Left ventricle myocardium inferior (tissue), 1 donor: ENCODE measurements at places on chromosomes 4 and X. TPM values are rescaled to one million over a fixed set of nuclear protein-coding genes. Genes with fewer than 3 reads are reported as not detected.

Gene HPGDS
- total RNA-seq = 2.3 TPM

Gene RASGEF1B
- total RNA-seq = 4.3 TPM

Gene CD99
- total RNA-seq = 306 TPM

Gene FSTL5
- total RNA-seq = not detected

Gene CACNA1F
- 0.08 TPM for total RNA-seq

Gene KCND1
- 0.30 TPM for total RNA-seq

DNA sequence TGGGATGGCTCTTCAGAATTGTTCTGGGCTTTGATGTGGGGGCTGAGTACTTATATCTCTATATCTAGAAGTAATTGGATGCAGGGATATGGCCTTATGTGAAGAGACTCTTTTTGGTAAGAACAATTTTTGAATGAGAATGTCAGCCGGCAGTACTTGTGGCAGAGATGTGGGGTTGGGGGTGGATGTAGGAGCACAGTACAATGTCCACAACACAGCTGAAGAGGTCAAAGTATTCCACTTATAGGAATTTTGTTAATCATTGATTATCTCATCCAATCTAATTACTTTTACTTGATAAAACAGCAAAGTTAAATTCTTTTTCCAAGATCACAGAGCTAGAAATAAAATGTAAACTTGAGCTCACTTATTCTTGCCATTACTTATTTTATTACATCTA is 391.4 kb downstream of the TEX13C start:
- no peaks in the 10 kb centered on the region for H3K4me1 ChIP-seq
- no peak overlapping the region for H3K4me3 ChIP-seq
- no peaks in the 10 kb centered on the region for H3K27me3 ChIP-seq
- DNase-seq = no peak
- no peaks in the 10 kb centered on the region for H3K36me3 ChIP-seq

- no peak overlapping the region for H3K27ac ChIP-seq
- H3K4me1 ChIP-seq = peaks cover 9% of the 10 kb centered on the region
- no peak overlapping the region for H3K4me3 ChIP-seq
- no peak for DNase-seq
- H3K36me3 ChIP-seq = no peaks in the 10 kb centered on the region
Observed at GRCh38 chr4:121788896-121789295, 12.2 kb upstream of the EXOSC9 start.

GRCh38 chr4:139525414-139525813 is 30.6 kb downstream of the SETD7 start:
- no peaks in the 10 kb centered on the region for H3K27me3 ChIP-seq
- no peak for DNase-seq
- peaks cover 17% of the 10 kb centered on the region for H3K4me1 ChIP-seq
- no peak overlapping the region for H3K27ac ChIP-seq
- H3K36me3 ChIP-seq = peaks cover 76% of the 10 kb centered on the region
- H3K4me3 ChIP-seq = no peak overlapping the region

- no peak overlapping the region for H3K27ac ChIP-seq
- no peaks in the 10 kb centered on the region for H3K4me1 ChIP-seq
- DNase-seq = no peak
- H3K36me3 ChIP-seq = no peaks in the 10 kb centered on the region
Observed at GRCh38 chrX:55801811-55802210, 84.3 kb downstream of the RRAGB start.

GRCh38 chr4:6268650-6269615 is 717 bp upstream of the WFS1 start:
- H3K27me3 ChIP-seq = no peaks in the 10 kb centered on the region
- H3K4me1 ChIP-seq = peaks cover 46% of the 10 kb centered on the region
- peak overlapping the region; percentile 98 for H3K4me3 ChIP-seq
- no peak for DNase-seq
- H3K27ac ChIP-seq = peak overlapping the region; percentile 92

DNA sequence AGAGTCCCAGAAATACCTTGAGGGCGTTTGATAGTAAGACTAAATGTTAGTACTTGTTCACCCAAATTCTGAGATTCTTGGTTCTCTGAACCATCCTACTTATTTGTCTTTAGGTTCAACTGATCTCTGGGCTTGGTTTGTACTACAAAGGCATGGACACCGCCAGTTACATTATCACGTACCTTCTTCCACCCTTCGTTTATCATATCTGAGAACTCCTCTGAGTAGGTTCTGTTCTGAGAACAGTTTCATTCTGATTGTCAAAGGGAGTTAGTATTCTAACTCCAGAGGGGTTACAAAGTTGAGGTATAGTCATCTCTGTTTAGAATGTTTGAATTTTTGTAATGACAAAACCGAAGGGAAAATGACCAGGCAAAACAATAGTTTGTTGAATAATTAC is 19.3 kb downstream of the ZFX start:
- peaks cover 89% of the 10 kb centered on the region for H3K4me1 ChIP-seq
- H3K4me3 ChIP-seq = no peak overlapping the region
- no peaks in the 10 kb centered on the region for H3K27me3 ChIP-seq
- no peak for DNase-seq

DNA sequence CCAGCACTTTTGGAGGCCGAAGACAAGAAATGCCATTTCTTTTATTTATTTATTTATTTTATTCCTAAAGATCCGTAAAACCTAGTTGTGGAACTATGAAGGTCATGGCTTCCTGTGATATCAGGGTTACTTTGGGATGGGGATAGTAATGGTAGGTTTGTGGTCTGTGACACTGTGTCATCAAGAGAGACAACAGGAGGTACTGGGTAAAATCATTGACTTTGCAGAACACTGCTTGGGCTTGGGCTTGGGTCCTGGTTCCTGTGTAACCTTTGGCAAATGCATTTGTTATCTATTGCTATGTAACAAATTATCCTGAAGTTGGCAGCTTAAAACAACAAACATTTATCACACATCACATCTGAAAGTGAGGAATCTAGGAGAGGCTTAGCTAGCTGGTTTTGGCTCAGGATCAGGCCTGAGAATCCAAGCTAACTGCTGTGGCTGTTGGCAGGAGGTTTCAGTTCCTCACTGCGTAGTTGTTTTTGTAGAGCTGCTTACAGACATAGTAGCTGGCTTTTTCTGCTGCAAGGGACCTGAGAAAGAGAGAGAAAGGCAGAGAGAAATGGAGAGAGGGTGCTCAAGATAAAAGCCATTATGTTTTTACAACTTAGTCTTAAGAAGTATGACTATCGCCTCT is 576.4 kb upstream of the SLIT2 start:
- DNase-seq = no peak
- no peaks in the 10 kb centered on the region for H3K36me3 ChIP-seq
- H3K4me3 ChIP-seq = no peak overlapping the region

DNA sequence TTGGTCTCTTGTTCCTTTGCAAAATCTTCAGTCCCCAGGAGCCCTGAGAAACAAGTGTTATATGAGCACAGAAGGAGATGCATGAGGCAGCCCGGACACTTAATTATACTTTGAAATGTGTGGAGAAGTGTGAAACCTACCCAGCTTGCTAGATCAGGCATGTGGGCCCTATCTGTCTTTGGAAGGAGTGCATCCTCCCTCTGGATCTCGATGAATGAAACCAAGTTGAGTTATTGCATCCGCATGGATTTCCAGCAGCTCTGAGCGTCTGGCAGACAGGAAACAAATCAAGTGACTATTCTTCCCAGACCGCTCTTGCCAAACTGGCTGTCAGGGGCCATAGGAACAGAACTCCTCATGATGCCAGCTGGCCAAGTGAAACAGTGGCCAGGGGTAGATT is 19.6 kb upstream of the SOWAHD start:
- H3K27ac ChIP-seq = no peak overlapping the region
- H3K27me3 ChIP-seq = no peaks in the 10 kb centered on the region
- H3K4me1 ChIP-seq = peaks cover 6% of the 10 kb centered on the region

DNA sequence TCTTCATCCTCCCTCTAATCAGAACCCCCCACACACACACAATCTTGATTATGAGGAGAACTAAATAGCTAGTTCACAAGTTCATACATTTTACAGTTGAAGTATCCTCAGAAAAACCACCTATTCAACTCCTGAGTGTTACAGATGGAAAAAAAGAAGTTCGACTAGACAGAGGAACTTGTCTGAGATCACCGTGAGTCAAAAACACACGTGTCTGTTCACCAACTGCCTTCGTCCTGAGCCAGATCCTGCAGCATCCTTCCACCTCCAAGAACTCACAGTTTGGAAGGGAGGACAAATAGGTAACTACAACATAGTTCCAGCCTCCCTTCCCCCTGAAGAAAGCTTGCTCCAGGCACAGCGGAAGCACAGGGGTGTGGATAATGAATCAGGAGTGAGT is 19.0 kb upstream of the IRAK1 start:
- DNase-seq = no peak
- H3K4me1 ChIP-seq = peaks cover 58% of the 10 kb centered on the region
- H3K27ac ChIP-seq = no peak overlapping the region
- no peaks in the 10 kb centered on the region for H3K36me3 ChIP-seq

GRCh38 chr4:135123632-135124031 is 922.0 kb upstream of the PABPC4L start:
- H3K4me3 ChIP-seq = no peak overlapping the region
- no peaks in the 10 kb centered on the region for H3K27me3 ChIP-seq
- H3K27ac ChIP-seq = no peak overlapping the region
- no peak for DNase-seq
- no peaks in the 10 kb centered on the region for H3K36me3 ChIP-seq

GRCh38 chr4:124432500-124432899 is 280.0 kb downstream of the ANKRD50 start:
- no peak overlapping the region for H3K4me3 ChIP-seq
- peaks cover 14% of the 10 kb centered on the region for H3K4me1 ChIP-seq
- no peak for DNase-seq
- no peaks in the 10 kb centered on the region for H3K27me3 ChIP-seq
- no peaks in the 10 kb centered on the region for H3K36me3 ChIP-seq

GRCh38 chr4:125948021-125948420 is 633.3 kb downstream of the FAT4 start:
- no peaks in the 10 kb centered on the region for H3K4me1 ChIP-seq
- H3K27me3 ChIP-seq = no peaks in the 10 kb centered on the region
- H3K4me3 ChIP-seq = no peak overlapping the region
- no peak for DNase-seq

DNA sequence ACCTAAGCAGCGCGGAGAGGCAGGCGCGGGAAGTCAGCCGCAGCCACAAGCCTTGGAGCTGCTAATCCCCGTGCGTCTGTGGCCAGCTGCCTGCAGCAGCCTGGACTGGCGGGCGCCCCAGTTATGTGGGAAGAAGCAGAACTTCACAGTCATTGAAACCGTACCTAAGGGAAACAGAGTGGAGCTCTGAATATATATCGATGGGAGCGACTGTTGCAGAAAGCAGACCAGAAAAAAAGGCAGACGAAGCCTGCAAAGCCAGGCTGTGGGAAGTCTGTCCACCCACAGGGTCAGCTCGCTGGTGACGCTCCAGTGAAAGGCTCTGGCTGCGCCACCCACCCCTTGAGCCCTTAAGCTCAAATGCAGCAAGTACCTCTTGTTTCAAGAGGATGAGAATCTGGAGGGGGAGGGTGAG is 24.7 kb downstream of the KCNE5 start:
- peaks cover 12% of the 10 kb centered on the region for H3K27me3 ChIP-seq
- no peak overlapping the region for H3K27ac ChIP-seq
- peak overlapping the region; percentile 6 for H3K4me3 ChIP-seq
- peak; percentile 18 for DNase-seq
- no peaks in the 10 kb centered on the region for H3K36me3 ChIP-seq
- no peaks in the 10 kb centered on the region for H3K4me1 ChIP-seq

DNA sequence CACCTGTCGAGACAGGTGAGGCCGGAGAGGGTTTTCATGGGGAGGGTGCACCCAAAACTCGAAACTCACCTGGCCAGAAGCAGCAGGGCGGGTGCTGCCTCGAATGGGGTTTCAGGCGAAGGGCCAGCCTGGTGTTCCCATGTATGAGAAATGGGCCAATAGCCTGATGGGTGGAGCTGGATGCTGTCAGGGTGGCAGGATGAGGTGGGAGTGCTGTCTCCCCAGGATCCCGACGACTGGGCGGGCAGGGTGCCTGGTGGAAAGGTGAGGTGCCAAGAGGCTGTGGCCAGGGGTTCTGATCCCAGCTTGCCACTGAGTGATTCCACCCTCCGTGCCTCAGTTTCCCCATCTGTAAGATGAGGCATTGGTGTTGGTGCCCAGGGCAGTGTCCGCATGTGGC is 16.8 kb upstream of the SH3TC1 start:
- no peaks in the 10 kb centered on the region for H3K36me3 ChIP-seq
- no peaks in the 10 kb centered on the region for H3K27me3 ChIP-seq
- no peak for DNase-seq
- H3K4me3 ChIP-seq = peak overlapping the region; percentile 38
- peaks cover 58% of the 10 kb centered on the region for H3K4me1 ChIP-seq
- H3K27ac ChIP-seq = peak overlapping the region; percentile 80

DNA sequence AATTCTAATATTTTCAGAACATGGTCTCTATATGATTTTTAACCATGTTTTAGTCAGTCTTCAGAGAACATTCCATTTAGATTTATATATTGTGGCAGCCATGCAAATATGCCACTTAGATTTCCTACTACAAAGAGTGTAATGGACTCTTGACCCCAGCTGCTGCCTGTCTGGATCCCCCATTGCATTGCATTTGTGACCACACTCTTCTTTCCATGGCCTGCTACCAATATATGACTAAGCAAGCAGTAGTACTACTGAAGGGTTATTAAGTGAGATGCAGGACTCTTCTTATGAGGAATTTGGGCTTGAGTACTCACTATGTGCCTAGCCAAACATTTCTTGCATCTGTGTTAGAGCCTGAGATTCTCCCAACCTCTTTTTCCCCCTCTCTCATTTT is 306.8 kb downstream of the PDHA2 start:
- no peak overlapping the region for H3K27ac ChIP-seq
- no peaks in the 10 kb centered on the region for H3K4me1 ChIP-seq
- DNase-seq = no peak
- H3K27me3 ChIP-seq = no peaks in the 10 kb centered on the region
- no peaks in the 10 kb centered on the region for H3K36me3 ChIP-seq

- no peak overlapping the region for H3K4me3 ChIP-seq
- H3K27me3 ChIP-seq = no peaks in the 10 kb centered on the region
- no peak overlapping the region for H3K27ac ChIP-seq
- no peaks in the 10 kb centered on the region for H3K4me1 ChIP-seq
Observed at GRCh38 chr4:65508168-65508567, 162.1 kb downstream of the EPHA5 start.
